CD4-positive, alpha-beta T cell treated with Interleukin-15 for 4 hours (primary cell): ENCODE measurements at places on chromosomes 7 and 10.

DNA sequence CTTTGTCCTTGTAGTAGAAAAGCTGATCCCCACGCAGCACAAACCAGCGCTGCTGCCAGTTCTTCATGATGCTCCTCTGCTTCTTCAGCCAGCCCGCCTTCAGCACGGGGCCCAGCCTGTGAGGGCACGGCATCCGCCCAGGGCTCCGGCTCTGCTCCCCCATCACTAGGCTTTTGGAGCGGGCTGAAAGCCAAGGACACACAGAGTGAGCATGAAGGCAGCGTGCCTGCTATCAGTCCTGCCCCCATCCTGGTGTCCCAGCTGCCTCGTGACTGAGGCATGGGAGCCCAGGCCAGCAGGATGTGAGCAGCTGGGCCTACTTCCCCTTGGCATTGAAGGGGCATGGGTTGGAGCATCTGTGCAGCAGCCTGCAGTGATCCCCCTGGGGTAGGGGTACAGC, 21.9 kb downstream of the ARHGAP22 start:
- DNase-seq: no peak

DNA sequence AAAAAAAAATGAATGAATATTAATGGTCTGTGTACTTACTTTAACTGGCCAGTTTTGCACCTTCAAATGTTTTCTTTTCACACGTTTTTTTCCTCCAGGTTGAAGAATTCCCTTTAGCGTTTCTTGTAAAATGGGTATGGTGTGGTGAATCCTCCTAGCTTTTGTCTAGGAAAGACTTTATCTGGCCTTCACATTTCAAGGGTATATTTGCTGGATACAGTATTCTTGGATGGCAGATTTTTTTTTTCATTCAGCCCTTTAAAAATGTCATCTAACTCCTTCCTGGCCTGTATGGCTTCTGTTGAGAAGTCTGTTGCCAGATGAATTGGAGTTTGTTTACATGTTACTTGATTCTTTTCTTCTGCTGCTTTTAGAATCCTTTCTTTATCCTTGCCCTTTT, 10.1 kb downstream of the SLC25A40 start:
- no peak for DNase-seq

DNA sequence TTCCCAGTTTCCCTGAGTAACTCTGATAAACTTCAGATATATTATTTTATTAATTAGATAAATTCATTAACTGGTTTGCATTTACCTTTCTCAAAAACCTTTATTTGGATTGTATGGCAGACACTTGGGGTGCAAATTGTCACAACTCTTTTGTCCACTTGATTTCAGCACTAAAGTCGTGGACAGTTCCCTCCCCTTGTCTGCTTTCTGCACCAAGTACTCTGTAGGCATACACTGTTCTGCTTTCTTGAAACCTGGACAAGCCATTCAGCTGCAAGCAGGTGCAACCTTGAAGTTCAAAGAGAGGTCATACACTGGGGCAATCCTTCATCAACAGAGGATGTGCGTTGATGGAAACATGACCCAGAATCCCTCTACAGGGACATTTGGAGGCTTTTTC, 162.9 kb downstream of the ARL5B start:
- DNase-seq: no peak

DNA sequence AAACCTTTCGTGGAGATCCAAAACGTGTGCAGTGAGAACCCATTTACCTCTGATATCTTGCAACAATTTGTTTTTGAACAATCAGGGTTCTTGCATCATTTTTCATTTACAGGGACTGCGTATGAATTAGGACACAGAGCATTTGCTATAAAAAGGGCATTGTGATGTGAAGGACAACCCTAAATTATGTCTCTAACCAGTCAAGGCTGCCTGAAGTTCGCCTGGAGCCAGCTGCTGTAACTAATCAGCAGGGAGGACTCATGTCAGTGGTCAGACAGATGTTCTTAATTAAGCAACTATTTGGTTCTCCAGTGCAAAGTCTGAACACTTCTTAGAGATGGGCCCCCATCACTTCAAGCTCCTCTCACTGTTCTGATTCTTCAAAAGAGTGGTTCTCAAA, 674.8 kb downstream of the KCNMA1 start:
- DNase-seq: no peak

DNA sequence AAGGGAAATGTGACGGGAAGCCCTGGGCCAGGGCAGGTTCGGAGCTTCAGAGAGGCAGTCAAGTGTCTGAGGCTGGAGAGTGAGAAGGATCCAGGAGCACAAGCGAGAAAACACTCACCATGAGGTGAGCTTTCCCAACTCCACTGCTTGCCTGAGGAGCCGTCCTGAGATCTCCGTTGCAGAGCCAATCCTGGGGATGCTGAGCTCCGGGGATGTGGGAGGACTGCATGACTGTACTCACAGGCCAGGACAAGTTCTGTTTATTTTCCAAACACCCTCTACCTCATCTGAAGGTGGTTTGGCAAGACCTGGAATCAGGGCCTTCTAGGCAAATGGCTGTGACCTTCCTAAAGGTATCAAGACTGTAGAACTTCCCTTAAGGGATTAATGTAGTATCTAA, 38.7 kb downstream of the GLI3 start:
- DNase-seq: no peak

GRCh38 chr10:43190775-43191174, 52.5 kb downstream of the CSGALNACT2 start:
- no peak for DNase-seq

GRCh38 chr10:94137747-94138146, 144.0 kb downstream of the PLCE1 start:
- DNase-seq: no peak

- no peak for DNase-seq
Observed at GRCh38 chr10:119457966-119458766, 84.4 kb downstream of the RGS10 start.

DNA sequence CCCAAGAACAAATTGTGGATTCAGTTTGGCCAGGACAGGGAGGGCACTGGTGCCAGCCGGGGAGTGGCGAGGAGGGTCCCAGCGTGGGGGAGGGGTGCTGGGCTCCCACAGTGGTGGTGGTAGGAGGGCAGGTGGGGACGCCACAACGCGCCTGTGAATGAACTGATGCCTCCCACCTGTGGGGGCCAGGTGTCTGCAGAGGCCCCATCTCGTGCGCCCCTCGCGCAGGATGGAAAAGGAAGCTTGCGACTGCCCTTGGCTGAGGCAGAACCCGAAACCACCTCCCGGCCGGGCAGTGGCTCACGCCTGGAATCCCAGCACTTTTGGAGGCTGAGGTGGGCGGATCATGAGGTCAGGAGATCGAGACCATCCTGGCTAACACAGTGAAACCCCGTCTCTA, 72.0 kb downstream of the MICALL2 start:
- no peak for DNase-seq

DNA sequence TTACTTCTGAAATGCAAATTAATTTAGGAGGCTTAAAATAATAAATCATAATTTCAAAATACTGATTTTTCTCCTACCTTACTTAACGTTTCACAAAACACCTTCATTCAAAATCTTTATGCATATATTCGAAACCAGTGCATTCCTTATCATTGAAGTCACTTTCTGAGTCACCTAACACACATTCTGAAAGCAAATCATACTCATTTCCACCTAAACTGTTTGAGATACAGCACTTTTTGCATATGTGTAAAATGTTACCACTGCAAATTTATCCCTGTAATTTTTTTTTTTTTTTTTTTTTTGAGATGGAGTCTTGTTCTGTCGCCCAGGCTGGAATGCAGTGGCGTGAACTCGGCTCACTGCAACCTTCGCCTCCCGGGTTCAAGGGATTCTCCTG, 15.7 kb downstream of the PPP3CB start:
- DNase-seq: no peak

DNA sequence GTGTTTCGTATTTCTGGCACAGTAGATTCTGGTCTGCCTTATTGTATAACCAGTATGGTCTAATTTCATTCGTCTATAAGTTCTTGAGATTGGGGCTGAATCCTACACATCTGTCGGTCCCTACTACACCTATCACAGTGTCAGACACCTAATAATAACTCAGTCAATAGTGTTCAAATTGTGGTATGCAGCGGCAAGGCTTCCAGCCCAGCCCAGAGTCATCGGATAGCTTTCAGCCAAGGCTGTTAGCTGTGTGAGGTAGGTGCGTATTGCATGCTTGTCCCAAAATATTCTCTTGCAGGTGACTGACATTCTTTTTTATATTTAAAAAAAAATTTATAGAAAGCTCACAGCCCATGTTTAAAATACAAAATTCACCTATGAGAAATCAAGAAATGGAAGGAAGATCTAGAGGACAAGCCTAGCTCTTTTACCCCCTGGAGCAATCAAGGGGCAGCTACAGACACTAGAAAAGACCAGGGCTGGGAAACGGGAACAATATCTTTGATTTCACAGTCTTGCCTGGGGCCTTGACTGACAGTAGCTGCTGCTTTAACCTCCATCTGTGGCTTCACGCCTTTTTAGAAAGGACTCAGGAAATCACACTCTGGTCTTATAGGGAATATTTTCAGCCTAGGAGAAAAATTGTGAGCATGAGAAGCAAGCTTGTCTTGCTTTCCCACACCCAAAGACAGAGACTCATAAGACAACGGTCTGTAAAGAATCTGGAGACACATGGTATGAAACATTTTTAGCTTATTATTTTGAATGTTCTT, 9.5 kb upstream of the ASB4 start:
- DNase-seq: no peak

DNA sequence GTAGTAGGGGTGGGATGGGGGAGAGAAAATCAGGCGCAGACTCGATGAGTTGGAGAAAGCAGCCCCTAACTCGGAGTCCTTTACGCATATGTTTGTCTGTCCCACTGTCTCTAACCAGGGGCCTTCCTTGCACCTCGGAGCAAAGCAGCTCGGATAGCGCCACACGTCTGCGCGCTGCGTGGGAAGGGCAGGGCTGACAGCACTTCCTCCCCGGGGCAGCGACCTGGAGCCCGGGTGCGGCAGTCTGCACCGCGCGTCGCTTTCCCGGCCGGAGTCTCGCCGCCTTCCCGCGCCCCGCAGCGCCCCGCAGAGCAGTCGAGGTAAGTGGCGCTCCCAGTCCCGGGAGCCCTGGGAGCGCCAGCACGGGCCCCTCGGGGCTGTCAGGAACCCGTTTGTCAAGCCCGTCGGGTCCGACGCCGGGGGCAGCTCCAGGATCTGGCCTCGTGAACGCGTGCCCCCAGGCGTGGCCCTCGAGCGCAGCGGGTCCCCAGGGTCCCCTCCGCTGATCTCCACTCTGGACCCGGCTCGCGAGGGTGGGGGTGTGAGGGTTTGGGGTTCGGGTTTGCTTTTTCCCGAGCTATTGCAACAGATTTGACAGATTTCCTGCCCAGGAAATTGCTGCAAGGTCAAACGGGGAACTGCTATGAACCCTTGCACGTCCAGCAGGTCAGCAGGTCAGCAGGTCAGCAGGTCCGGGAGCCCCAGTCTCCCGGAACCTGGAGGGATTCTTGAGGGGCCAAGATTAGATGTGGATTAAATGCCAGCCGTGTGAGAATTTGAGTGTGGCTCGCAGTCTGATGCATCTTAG, 597 bp downstream of the APBB1IP start:
- peak; percentile 68 for DNase-seq

DNA sequence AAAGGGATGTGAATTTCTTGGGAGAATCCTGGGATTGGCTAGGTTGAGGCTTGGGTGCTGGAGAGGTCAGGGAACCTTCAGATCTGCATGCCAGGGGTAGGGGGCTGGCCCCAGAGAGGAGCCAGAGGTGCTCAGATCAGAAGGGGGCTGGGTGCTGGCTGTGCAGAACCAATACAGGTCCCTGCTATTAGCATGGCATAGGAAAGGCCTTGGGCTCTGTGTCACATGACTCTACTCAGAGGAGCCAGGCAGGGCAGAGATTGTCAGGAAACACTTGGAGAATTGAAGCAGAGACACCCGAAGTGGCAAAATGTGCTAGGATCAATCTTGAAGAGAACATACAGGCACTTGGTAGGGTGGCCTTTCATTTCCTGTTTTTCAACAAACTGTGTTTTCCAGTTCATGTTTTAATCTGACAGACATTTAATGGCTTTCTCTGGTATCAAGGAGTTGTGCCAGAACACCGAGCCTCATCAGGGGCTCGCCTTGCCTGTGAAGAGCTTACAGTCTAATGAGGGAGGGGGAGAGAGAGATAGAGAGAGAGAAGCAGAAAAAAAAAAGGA, 498.9 kb downstream of the RPS24 start:
- no peak for DNase-seq

GRCh38 chr10:32882076-32882475, 76.0 kb downstream of the ITGB1 start:
- no peak for DNase-seq

- no peak for DNase-seq
Observed at GRCh38 chr10:33638374-33638773, 303.9 kb upstream of the NRP1 start.

DNA sequence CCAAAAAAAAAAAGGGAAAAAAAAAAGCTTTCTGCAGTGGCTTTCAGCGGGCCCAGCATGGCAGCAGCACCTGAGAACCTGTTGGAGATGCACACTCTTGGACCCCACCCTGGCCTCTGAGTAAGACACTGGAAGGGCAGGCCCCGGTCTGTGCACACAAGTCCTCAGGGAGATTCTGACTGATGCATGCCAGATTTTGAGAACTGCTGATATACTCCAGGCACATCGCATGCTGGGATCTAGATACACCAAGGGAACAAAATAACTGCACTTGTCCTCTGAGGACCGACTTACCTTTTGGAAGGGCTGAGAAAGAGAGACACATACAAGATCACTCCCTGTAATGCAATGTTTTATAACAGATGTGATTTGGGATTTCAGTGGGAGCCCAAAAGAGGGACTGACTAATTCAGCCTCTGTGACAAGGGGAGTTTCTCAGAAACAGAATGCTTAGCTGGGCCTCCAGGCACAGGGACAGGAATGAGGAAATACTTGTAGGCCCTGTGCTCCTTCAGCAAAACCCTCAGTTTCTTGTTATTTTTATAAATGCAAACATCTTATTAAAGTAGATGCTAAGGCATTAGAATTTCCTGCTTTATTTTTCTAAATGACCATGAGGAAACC, 8.2 kb downstream of the EGFR start:
- DNase-seq: no peak

- no peak for DNase-seq
Observed at GRCh38 chr10:90798482-90798881, 59.4 kb downstream of the HTR7 start.

DNA sequence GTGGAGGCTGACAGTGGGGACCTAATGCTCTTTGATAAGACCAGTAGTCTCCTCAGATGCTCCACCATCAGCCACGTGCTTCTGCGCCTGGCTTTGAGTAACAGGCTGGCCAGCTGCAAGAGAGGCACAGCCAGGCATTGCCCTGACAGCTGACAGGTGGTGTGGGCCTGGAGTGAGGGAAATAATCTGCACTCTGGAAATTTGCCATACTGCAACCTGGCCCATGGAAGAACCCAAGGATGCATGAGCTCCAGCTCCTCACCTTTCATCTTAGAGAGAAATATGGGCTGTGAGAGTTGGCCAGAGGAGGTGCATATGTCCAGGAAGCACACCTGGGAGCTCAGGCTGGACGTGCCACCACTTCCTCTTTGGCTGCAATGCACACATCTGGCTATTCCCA, 118.9 kb downstream of the PLXDC2 start:
- DNase-seq: no peak
